ENCODE measurements at places on chromosomes 5 and 9.

- DNase-seq: no peak
Observed at GRCh38 chr9:114844766-114845165, 38.9 kb upstream of the TNFSF15 start.

- no peak for DNase-seq
Observed at GRCh38 chr5:29169886-29170285, 2023.6 kb upstream of the CDH6 start.

DNA sequence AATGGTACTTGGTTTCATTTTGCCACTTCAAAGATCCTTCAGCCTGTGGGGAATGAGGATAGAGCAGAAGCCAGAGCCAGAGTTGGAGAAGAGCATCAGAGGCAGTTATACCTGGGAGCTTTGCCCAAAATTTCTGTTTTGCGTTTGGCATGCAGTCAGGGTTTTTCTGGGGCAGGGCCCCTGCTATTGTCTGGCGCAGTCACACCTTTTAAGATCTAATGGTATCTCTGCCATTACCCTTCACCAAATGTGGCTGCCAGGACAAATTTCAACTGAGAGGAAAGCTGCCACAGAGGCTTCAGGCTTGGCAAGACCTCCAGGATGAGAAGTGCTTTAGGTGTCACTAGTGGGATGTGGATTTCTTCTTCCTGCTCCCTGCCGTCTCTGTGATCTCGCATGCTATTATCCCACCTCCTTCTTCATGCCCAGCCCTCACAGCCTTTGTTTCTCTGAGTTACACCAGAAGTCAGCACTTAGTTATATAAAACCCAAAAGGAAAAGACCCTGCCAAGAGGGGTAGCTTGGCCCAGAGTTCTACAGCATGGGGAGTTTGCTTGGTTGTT is 357.0 kb downstream of the TLE4 start:
- no peak for DNase-seq

GRCh38 chr5:38593959-38594358 is 37.5 kb upstream of the LIFR start:
- no peak for DNase-seq
